CD4-positive, alpha-beta T cell (primary cell): ENCODE measurements at places on chromosomes 12 and 14.

GRCh38 chr12:25332143-25332542 is 81.4 kb upstream of the KRAS start:
- no peak for DNase-seq

- DNase-seq = no peak
Observed at GRCh38 chr14:100658181-100658886, 68.4 kb upstream of the DLK1 start.

- no peak for DNase-seq
Observed at GRCh38 chr12:93536766-93537488, 35.5 kb upstream of the SOCS2 start.

DNA sequence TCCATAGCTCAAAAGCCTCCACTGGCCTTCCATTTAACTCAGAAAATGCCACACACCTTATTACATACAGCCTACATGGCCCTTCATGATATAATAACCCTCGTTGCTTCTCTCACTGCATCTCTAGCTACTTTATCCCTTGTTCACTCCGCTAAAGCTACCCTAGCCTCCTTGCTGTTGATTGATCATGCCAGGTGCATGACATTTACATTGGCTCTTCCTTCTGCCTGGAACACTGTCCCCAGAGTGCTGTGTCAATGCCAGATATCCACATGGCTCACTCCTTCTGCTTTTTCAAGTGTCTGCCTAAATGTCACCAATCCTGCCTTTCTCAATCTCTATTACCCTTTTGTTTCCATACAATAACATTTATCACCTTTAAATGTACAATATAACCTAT is 58.3 kb downstream of the CAND1 start:
- no peak for DNase-seq

- no peak for DNase-seq
Observed at GRCh38 chr12:3342051-3342450, 149.0 kb upstream of the PRMT8 start.

GRCh38 chr12:67161322-67161918 is 107.7 kb upstream of the CAND1 start:
- no peak for DNase-seq

DNA sequence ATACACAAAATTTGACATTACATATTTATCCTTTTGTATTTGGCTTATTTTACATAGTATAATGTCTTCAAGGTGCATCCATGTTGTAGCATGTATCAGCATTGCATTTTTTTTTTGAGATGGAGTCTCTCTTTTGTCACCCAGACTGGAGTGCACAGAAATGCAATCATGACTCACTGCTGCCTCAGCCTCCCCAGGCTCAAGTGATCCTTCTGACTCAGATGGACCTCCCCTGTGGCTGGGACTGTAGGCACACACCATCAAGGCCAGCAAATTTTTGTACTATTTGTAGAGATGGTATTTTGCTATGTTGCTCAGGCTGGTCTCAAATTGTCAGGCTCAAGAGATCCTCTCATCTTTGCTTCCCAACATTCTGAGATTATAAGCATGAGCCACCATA is 214.4 kb upstream of the ALG10B start:
- DNase-seq = no peak

GRCh38 chr12:25151476-25151875 is 43.5 kb downstream of the DNAI7 start:
- DNase-seq = no peak

GRCh38 chr14:95364481-95365209 is 44.9 kb upstream of the CLMN start:
- no peak for DNase-seq

DNA sequence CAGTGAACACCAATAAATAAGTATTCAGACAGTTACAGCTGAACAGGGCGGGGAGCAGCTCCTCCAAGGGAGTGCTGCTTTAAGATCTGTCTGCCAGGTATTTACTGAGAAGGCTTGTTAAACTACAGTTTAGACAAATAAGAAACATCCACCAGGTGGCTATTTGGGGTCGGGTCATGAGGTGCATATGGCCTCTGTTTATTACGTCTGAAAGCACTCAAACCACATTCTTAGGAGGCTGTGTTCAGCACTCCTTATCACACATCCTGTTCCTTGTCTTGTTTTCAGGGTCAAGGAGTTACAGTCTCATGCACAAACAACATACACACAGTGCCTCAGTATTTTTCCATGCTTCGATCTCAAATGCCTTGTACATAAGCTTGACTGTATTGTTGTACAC is 78.8 kb downstream of the KCNMB4 start:
- no peak for DNase-seq

DNA sequence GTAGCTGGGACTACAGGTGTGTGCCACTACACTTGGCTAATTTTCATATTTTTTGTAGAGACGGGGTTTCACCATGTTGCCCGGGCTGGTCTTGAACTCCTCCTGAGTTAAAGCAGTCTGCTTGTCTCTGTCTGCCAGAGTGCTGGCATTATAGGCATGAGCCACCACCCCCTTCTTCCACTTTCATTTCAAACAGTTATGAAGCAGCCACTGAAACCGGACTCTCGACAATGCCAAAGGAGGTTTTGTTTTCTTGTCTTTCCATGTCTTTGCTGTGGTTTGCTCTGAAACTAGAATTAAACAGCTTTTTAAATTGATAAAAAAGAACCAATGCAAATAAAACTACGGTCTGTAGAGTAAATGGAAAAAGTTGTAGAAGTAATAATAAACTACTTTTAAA is 30.4 kb downstream of the RAP1B start:
- no peak for DNase-seq

GRCh38 chr14:74507085-74507484 is 13.5 kb downstream of the ISCA2 start:
- no peak for DNase-seq

DNA sequence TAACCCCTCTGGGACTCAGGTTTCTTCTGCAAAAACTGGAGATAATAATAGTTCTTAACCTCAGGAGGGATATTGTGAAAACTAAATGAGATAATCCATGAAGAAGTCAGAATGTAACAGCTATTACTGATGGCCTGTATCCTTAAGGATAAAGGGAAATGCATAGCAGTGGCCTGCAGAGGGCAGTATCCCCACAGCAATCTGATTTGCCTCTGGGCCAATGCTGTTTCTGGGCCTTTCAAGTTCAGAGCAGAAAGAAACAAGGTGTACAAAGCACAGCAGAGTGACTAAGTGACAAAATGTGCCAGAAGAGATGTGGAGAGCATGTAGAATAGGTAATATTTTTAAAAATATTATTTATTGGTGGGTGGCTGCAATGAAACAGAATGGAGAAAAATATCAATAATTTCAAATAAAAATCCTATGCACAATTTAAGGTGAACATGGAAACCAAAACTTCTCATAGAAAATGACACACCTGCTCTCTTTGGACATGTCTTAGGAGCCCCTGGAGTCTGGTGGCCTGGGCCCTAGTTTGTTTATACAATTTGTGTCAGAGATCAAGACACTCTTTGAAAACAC is 90.3 kb downstream of the C12orf75 start:
- peak; percentile 48 for DNase-seq

DNA sequence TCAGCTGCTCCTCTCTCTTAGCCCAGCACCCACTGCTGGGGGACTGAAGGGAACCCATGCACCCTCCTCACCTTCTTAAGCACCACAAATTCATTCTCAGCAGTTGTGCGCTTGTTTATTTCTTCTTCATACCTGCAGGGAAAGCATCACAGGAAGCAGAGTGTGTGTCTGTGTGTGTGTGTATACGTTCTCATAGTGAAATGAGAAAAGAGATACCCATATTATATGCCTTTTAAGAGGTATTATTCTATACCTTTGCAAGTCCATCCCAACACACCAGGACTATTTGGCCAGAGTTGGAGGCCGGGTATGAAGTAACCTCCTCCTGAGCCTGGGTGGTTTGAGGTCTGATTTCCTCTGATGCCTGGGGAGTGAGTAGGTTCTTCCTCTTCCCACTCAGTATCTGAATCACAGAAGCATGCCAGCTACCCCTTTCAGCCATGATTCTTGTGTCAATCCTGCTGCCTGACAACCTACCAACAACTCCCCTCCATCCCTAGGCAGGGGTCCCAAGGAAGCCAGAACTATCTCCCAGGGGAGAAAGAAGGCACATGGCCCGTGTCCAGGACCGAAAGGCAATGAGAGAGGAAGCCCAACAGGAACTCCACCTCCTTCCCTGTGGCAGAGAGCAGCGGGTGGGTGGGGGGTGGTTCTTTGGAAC is 3.0 kb downstream of the KRT73 start:
- DNase-seq = no peak

DNA sequence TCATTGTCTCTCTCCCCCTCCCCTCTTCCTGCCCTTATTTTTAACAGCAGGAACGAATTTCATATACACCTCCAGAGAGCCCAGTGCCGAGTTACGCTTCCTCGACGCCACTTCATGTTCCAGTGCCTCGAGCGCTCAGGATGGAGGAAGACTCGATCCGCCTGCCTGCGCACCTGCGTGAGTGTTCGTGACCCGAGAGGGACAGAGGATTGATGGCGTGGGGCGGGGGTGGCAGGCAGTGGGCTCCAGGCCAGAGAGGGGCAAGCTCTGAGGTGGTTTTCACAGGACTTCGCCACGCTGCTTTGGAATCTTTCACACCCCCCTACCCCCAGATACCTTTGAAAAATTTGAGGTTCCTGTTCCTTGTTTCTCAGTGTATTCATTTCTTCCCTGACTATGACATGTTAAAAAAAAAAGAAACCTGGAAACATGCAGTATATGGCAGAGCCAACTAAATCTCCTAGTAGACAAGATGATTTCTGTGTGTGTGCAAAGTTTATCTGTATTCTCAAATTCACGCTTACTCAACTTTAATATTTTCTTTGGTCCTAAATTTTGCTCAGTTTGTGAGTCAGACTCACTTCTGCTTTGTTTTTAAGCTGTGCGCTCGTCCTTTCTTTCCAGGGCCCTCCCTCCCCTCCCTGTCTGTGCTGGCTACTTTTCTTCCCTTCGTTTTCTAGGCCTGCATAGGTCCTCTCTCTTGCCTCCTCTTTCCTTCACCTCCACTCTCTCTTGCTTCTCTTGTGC is 103.1 kb downstream of the ETV6 start:
- DNase-seq = no peak

- no peak for DNase-seq
Observed at GRCh38 chr14:65238456-65238855, 136.1 kb upstream of the MAX start.

DNA sequence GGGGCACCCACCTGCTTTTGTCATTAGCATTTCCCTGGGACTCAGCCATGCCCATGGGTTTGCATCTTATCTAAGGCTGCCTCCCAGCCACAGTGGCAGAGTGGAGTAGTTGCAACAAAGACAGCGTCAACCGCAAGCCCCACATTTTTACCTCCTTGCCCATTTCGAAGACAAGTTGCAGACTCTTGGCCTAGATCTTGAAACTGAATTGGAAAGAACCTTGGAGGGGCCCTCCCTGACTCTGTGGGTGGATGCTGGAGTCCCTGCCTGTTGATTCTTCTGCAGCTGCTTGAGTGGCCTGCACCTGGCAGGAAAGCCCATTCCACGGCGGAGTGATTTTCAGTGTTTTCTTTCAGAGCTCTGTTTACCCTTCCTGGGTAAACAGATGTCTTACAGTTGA is 309.0 kb downstream of the VRK1 start:
- peak; percentile 2 for DNase-seq

- DNase-seq = no peak
Observed at GRCh38 chr12:121811434-121812319, 7.9 kb downstream of the SETD1B start.

- no peak for DNase-seq
Observed at GRCh38 chr14:100586403-100587085, 673 bp downstream of the BEGAIN start.

- DNase-seq = no peak
Observed at GRCh38 chr14:63011623-63012022, 33.6 kb downstream of the KCNH5 start.

GRCh38 chr14:51094282-51094821 is 553 bp downstream of the TRIM9 start:
- peak; percentile 34 for DNase-seq

- no peak for DNase-seq
Observed at GRCh38 chr12:26786491-26786864, 46.5 kb downstream of the ITPR2 start.

GRCh38 chr14:94042433-94043091 is 16.4 kb downstream of the OTUB2 start:
- DNase-seq = no peak

DNA sequence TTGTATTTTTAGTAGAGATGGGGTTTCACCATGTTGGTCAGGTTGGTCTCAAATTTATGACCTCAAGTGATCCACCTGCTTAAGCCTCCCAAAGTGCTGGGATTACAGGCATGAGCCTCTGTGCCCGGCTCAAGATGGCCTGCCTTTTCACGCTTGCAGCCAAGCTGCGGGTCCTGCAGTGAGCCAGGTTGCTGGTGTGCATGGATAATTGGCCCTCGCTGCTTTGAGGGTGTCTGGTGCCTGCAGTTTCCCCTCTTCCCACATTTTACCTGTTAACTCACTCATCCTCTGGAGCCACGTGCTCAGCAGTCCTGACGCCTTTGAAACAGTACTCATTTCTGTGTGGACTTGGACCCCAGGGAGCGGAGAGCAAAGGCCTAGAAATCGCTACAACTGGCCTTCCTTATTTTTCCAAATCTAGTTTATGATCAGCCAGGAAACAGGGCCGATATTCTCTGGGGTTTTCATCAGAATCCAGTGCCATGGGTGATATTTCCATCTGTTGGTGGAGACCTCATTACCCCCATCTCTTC is 42.2 kb downstream of the TPCN1 start:
- DNase-seq = no peak

- DNase-seq = no peak
Observed at GRCh38 chr12:41520869-41521268, 332.7 kb downstream of the PDZRN4 start.

DNA sequence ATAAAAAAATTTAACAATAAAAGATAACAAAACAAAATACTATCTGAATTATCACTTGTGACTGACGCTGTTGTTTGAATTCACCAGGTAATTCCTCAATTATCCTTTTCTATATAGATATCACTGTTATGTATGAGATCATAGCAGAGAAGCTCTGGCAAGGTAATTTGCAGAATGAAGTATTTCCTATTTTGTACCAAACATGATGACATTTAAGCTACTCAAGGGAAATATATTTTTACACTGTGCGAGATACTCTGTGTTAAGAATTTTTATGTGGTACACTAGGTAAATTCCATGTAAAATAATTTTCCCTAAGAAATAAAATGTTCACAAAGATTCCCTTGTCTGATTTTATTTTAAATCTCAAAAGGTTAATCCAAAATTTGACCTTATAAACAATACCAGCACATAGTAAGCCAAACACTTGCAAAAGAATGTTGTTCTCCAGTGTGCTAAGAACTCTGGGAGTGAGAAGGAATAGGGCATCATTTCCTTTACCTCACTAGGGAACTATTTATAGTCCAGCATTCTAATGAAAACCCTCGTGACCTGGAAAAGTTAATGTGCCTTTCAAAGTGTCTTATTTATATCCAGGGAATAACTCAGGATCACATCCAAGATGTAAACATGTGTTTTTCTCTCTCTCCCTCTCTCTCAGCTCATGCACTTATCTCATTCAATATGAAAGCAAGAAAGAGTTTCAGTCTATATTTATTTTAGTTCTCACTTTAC is 115.2 kb upstream of the RAP1B start:
- no peak for DNase-seq

DNA sequence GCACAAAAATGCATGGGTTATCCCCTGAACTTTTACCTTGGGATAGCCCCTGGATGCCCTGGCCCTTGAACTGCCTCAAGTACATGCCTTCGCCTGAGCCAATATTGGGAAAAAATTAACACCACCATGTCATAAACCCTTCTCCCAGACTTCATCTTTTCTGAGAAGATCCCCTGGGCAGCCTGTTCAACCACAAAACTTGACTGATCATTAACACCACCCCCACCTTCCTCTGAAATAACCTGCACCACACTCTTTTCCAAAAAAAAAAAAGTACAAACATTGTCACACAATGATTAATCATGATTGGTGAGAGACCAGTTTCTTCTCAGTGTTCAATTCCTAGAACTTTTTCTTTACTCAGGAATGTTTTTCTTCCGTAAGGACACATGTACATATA is 217.9 kb downstream of the PAX9 start:
- DNase-seq = no peak
